Activated CD8-positive, alpha-beta memory T cell treated with anti-CD3 and anti-CD28 coated beads for 24 hours (primary cell): ENCODE measurements at places on chromosomes 1 and 21.
A peak's percentile ranks its signal among the peaks of the same experiment; 100 is the strongest.

DNA sequence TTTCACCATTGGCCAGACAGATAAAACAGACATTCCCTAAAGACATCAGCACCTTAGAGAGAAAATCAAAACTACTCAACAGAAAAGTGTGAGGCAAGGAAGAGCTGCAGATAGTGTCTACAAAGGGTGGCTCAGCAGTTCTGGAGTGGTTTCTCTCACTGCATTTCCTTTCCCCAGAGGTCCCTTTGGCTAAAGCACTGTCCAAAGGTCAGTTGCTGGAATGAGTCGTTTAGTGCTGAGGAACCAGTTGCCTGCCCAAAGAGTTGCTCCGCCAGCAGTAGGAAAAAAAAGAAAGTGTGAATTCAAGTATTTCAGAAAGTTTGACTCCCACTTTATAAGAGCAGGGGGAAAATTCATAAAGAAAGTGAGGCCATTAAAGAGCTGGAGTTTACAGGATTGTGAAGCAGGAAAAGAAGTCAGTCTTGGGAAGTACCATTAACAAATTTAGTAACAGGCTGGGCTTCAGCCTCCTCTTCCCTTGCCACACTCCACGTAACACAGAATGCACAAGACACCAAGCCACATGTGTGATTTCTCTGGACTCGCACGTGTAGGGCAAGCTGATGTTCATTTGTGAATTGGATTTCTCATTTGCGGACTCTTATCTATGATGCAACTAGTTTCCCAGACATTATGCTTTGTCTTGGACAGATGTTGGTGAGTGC lies 122.2 kb downstream of the RUNX1 start:
- DNase-seq: no peak

DNA sequence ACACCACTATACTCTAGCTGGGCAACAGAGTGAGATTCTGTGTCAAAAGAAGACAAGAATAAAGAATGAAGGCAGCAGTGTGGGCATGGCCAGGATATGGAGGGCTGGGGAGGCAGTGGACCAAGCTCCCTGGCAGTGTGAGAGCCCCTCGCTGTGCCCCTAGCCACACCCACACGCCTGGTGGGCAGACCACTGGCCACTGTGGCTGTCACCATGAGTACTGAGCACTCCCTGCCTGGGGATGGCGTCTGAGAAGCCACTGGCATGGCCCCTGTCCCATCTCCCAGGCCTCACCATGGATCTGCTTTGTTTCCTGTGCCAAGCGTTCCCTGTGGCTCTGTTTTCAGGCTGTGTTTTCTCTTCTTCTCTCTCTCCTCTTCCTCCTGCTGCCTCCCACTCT lies 51.7 kb downstream of the STUM start:
- no peak for DNase-seq

DNA sequence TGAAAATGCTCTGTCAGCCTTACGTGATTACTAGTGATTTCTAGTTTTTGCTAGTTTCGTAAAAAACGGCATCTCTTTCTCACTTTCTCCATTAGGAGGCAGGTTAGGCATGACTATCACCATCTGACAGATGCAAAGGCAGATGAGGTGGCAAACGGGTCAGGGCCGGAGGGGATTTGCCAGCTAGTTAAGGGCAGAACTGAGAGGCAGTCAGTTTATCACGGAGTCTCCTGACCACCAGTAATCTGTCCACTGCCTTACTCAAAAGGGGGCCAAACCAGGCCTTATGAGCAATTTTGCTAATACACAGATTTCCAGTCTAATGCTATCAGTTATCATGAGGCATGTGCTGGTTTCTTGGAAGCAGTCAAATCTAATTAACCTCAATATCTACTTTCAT lies 159.3 kb downstream of the TSEN15 start:
- no peak for DNase-seq

DNA sequence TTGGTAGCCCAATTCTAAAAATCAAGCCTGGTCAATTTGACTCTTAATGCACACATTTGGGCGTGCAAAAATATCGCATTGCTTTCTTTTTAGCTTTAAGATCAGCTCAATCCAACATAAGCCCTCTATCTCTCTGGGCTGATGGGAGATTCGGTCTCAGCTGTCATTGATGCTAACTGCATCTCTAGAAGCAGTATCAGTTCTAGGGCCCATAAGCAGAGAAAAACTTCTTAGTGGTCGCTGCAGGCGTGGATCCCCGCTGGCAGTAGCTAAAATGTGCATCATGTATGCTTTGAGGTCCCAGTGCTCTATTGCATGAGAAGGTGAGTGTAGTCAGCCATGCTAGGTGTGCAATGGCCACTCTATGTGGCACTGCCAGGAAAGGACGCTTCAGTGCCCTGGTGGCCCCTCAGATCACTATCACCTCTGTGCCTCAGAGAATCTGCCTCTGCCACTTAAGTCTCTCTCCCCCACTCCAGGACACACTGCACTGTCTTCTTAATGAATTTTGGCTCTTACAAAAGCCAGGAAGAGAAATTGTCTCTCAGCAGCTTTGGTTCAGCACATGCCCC lies 79.7 kb upstream of the GADD45A start:
- no peak for DNase-seq

DNA sequence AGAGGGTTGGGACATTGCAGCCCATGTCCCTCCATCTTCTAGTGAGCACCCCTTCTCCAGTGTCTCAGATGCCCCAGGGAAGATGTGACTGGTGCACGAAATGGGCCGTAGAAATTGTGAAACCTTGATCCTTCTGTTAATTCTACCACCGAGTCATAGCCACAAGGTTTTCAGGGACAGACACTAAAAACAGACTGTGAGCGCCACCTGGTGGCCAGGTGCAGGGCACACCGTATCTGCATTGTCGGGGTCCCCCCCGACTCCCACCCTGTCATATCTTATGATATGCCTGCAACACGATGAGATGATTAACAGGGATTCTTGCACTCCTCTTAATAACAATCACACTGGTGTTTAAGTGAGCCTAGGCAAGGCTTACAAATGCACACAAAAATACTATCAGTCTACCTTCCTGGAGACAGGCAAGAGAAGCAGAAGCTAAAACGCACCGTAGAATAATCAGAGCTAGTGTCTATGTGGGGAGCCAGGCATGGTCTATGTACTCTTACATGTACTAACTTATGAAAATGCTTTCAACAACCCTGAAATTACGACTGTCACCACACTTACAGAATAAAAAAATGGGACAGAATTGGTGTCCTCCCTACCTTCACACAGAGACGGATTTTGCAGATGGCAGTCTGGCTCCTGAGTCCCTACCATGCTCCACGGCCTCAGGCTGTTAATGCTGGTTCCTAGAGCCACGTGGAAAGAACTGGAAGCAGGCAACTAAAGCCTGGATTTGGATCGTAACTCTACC lies 57.9 kb downstream of the FHAD1 start:
- peak; percentile 89 for DNase-seq

GRCh38 chr1:5067246-5067645 lies 412.8 kb downstream of the AJAP1 start:
- DNase-seq: no peak

- no peak for DNase-seq
Observed at GRCh38 chr1:179151908-179152682, 70.2 kb downstream of the TOR3A start.

- DNase-seq: no peak
Observed at GRCh38 chr21:42746240-42746592, 92.8 kb downstream of the PDE9A start.

DNA sequence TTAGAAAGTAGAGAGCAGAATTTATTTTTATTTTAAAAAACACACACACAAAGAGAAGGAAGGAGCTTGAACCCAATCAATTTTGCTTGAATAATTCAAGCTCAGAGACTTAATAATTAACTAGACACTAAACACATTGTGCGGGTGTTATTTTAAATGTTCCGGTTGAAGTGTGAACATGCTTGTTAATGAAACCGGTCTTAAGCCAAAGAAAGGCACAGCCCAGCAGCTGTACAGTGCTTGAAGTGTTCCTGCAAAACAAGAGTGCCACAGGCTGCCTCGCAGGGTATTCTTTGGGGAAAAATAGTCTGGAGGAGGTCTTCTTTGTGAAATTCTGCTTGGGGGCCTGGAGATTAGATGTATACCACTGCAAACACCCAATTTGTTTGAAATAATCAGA lies 2.2 kb upstream of the CDC42BPA start:
- DNase-seq: no peak

- no peak for DNase-seq
Observed at GRCh38 chr1:41672173-41672572, 187.7 kb upstream of the EDN2 start.

GRCh38 chr21:20789729-20790500 lies 208.3 kb upstream of the NCAM2 start:
- no peak for DNase-seq

DNA sequence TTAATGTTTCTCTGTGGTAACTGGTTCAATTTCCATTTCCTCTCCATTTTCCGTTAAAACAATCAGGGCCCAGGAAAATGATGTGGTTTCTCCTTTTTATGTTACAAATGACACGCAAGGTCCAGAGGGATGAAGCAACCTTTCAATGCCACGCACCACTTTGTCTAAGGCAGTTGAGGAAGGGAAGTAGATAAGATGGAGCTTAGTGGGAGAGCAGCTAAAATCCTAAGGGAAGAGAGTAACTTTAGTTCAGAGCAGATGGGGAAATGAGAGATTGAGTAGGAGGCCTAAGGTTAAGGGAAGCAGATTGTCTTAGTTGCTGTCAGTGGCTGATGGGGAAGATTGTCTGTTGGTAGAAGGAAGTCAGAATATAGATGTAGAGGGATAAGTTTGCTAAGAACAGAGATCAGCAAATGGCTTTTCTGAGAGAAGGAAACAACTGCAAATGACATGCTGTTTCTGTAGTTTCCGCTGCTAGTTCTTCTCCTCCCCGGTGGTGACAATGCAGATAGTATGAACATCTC lies 660 bp downstream of the CD1C start:
- no peak for DNase-seq

- DNase-seq: no peak
Observed at GRCh38 chr1:71650119-71650518, 569.3 kb upstream of the ZRANB2 start.

DNA sequence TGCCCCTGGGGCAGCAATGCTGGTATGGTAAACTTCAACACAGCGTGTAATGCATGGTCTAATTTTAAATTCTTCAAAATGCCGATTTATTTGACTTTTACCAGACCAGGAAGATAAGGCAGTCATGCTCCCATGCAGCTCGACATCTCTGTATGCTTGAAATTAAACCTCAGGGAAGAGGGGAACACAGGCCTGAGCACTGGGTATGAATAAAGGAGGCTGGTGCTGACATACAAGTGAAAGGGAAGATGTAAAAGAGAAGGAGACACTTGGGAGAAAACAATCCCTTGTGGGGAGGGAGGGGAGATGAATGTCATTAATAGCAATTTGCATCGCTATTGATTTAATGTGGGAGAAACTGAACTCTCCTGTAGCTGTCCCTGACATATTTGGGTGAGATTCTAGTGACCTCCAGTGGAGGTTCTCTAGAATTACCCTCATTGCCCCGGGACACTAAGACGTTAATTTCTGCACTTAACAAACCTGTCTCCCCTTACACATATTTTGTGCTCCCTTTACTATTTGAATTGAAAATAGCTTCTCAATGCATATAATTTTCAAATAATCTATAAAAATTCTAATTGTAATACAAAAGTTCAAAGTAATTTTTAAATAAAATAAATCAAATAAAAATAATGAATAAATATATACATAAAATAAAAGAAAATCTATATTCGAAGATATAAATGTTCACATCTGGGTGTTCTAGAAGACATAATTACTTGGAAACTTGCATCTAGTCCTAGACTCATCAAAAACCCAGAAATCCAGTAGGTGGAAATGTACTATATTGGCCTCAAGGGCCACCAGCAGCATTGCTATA lies 283.1 kb downstream of the LMX1A start:
- no peak for DNase-seq

GRCh38 chr1:116377541-116378529 lies 4.8 kb downstream of the ATP1A1 start:
- DNase-seq: peak; percentile 73
